Hematopoietic multipotent progenitor cell (in vitro differentiated cells): ENCODE measurements at places on chromosomes 2 and 18.

DNA sequence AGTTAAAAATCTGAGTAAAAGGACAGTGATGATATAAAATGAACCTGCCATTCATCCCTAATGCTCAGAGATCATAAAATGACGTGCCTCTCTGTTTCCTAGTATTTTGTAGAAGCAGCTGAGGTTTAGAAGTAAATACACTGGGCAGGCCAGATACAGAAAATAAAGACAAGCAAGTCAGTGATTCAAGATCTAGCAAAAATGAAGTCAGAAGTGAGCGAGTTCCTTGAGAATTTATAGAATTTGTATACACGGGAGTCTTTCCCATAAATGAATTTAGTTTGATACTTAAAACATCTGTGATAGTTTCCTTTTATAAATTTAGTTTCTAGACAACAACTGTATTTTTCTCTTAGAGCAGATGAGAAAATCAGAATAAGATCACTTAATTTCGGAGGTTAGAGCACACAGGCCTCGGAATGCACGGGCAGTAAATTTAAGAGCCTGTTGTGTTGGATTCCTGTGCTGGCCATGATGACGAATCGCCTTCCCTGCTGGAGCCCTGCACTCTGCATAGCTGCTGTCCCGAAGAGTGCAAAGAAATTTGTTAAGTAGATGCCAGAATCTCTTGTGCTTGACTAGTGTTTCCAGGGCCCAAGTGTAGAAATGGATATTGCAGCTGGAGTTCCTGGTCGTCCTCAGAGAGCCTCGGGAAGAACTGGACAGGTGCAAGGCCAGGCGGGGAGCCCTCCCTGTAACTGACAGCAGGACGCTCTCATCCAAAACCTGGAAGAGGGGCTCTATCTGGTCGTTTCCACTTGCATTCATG is 83.7 kb upstream of the RBM44 start:
- no peak for DNase-seq

DNA sequence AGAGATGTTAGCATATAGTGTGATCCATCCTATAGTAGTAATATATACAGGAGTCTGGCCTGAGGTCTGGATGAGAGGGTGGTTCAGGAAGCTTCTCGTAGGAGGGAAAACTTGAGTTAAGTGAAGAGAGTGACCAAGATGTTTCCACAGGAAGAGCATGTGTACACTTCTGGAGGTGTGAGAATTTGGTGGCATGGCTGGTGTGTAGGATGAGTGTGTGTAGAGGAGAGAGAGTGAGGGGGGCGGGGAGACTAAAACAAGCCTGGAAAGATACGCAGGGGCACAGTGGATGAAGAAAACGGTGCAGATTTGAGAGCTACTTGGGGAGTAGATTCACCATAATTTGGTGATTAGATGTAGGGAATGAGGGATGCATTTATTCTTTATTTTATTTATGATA is 43.5 kb upstream of the CTLA4 start:
- no peak for DNase-seq

DNA sequence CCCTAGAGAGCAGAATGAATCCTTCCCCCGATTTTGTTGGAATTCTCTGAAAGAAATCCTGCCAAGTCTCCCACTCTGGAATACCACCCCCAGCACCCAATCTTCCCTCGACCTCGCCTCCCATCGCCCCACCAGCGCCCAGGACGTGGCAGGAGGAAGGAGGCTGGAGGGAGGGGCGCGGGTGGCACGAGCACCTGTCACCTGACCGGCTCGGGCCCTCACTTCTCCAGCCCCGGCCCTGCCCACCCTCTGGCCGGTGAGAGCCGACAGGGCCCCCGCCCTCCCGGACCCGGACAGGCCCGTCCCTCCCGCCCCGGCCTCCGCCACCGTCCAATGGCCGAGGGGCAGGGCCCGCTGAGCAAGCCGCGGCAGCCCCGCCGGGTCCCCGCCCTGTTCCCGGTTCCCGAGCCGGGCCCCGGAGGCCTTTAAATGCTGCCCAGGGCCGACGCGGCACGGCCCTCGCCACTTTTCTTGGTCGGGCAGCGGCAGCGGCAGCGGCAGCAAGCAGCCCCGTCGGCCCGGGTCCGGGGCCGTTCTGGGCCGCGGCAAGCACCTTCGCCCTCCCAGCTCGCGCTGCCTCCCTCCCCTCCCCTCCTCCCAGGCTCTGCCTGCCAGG is at the start of gene LGALSL:
Gene LGALSL (plus strand): TSS at position 393 of the 616 bp plus-strand sequence. CDS start 384 bp downstream, outside the sequence.
- DNase-seq = peak; percentile 54

DNA sequence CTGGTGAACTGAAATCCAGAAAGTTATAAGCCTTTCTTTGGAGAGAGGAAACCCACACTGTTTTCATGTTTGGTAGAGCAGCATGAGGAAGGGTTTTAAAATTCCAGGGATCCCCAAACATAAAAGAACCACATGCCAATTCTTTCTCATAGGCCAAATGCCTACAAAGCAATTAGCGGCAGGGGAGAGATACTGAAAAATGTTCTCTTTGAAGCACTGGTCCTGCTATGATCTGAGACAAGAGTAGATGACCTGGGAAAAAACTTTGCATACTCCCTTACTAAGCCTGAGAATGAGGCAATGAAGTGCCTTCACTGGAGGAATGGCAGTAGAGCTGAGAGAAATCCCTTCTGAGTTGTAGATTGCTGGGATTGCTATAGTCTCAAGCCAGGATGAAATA is 1261.7 kb downstream of the DSC3 start:
- no peak for DNase-seq

DNA sequence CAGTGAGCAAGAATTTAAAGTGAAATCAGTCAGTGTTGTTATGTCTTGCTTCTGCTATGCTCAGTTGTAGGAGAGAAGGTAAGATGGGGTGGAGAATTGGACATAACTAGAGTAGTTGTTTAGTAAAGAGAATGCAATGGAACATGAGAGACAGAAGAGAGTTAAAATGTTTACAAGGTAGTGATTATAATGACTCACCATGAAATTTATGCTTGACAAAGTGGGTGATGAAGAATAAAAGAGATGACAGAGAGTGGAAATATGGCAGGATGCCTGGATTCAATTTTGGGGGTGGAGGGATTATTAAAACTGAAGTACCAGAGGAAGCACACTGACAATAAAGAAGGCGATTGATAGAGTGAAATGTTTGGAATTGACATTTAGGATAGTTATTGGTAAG is 10.6 kb downstream of the SCG2 start:
- DNase-seq = no peak

GRCh38 chr2:217685255-217685605 is 317.6 kb downstream of the TNS1 start:
- no peak for DNase-seq

GRCh38 chr18:7202169-7202568 is 28.7 kb upstream of the LRRC30 start:
- DNase-seq = no peak

DNA sequence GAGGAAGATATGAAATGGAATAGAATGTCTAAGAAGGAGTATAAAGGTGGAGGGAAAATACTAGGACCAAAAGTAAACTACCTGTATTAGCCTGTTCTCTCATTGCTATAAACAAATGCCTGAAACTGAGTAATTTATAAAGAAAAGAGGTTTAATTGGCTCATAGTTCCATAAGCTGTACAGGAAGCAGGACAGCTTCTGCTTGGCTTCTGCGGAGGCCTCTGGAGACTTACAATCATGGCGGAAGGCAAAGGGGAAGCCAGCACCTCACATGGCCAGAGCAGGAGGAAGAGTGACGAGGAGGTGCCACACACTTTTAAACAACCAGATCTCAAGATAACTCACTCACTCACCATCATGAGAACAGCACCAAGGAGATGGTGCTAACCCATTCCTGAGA is 32.9 kb upstream of the TMEM177 start:
- no peak for DNase-seq

- DNase-seq = no peak
These were observed 327.4 kb upstream of the CWC22 start for GRCh38 chr2:180334514-180334913.

GRCh38 chr18:12679183-12679786 is 21.4 kb upstream of the SPIRE1 start:
- no peak for DNase-seq

DNA sequence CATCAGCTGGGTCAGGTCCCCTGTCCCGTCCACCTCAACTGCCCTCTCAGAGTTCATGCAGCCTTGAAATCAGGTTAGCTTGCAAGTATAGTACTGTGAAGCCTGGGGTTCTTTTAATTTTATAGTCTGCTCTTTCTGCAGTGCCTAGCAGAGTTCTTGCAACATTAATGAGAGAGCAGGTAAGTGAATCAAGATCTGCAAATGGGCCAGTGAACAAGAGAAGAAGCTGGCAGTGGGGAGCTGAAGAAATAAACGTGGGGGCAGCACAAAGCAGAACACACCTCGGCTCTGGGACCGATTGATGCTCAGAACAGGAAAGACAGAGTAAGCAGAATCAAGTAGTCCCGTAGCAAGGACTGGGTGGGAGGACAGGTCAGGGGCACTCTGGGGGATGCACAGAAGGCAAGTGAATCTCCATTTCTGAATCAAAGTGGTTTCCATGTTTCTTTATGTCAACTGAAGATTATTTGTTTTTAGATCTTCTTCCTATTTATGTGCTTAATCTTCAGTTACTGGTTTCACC is 675.5 kb downstream of the RNF144A start:
- DNase-seq = no peak
